ENCODE measurements at places on chromosomes 4 and X. TPM values are rescaled to one million over a fixed set of nuclear protein-coding genes. Genes with fewer than 3 reads are reported as not detected.

Gene RGN
- total RNA-seq: not detected

Gene PAGE2
- not detected for total RNA-seq

Gene RIPPLY1
- not detected for total RNA-seq

Gene UNC5C
- total RNA-seq: not detected

Gene HSD17B10
- 155 TPM for total RNA-seq

Gene SHROOM4
- total RNA-seq: not detected

Gene SSX4B
- total RNA-seq: not detected

Gene EDNRA
- total RNA-seq: not detected

Gene CAPN6
- not detected for total RNA-seq

Gene FAM149A
- total RNA-seq: 0.46 TPM

Gene WNK3
- total RNA-seq: 0.13 TPM

Gene FABP2
- total RNA-seq: not detected

Gene BST1
- total RNA-seq: 0.48 TPM

Gene GLRA2
- not detected for total RNA-seq

Gene XAGE1A
- not detected for total RNA-seq

Gene WDR19
- 16.5 TPM for total RNA-seq

Gene SMIM31
- total RNA-seq: not detected

Gene UGT2A1
- total RNA-seq: not detected

Gene TBC1D14
- total RNA-seq: 38.0 TPM

Gene NEXMIF
- not detected for total RNA-seq

Gene CXCL1
- not detected for total RNA-seq

Gene RHOXF2B
- total RNA-seq: not detected

Gene QRFPR
- not detected for total RNA-seq

Gene CSAG1
- not detected for total RNA-seq

Gene PSAPL1
- not detected for total RNA-seq

Gene SLC10A6
- total RNA-seq: not detected

Gene POF1B
- total RNA-seq: not detected

Gene FAM184B
- total RNA-seq: 0.02 TPM

Gene SPIN4
- 5.8 TPM for total RNA-seq

Gene TMPRSS11D
- total RNA-seq: not detected

Gene FAT4
- total RNA-seq: 0.04 TPM

Gene GPR82
- total RNA-seq: 0.39 TPM

Gene SATL1
- total RNA-seq: not detected

Gene SCD5
- 6.3 TPM for total RNA-seq

Gene SRPK3
- total RNA-seq: not detected

Gene SYTL5
- total RNA-seq: not detected

Gene ABRAXAS1
- 10.8 TPM for total RNA-seq

Gene PAGE2B
- not detected for total RNA-seq

Gene NIPAL1
- total RNA-seq: 0.55 TPM

All from CD8-positive, alpha-beta memory T cell (primary cell).